ENCODE measurements at places on chromosomes 13 and 19. TPM values are rescaled to one million over a fixed set of nuclear protein-coding genes. Genes with fewer than 3 reads are reported as not detected.

NCAN gene
- total RNA-seq = not detected

- DNase-seq = peak; percentile 45
These were observed 11.4 kb downstream of the NDFIP2 start for GRCh38 chr13:79492313-79492798.

DNA sequence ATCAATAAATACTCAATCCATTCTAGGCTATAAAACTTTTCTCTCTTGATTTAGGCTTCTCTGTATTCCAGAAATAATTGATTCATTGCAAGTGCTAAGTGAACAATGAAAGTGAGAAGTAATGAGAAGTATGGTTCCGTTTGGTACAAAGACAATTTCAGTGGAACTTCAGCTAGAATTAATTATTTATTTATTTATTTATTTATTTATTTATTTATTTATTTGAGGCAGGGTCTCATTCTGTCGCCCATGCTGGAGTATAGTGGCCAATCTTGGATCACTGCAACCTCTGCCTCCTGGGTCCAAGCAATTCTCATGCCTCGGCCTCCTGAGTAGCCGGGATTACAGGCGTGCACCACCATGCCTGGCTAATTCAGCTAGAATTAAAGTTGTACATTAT is 262.1 kb downstream of the B3GLCT start:
- DNase-seq = no peak

DNA sequence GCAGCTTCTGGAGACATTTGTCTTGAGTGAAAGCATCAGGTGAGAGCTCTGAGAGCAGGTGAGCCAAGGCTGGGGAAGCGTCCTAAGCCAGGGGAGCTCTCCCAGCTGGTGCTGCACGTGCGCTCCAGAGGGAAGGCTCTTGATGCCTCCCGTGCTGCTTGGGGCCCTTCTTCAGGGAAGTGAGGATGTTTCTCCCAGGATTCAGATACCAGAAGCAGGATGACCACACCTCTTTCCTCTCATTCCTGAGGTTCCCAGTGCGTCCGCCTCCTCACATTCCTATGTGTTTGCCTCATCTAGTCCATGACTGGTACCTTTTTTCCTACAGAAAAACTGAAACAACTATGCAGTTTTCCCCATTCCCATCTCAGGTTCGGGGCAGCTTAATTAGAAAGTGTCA is 231.0 kb upstream of the IRS2 start:
- DNase-seq = no peak

GRCh38 chr13:109917422-109917821 is 131.0 kb upstream of the IRS2 start:
- no peak for DNase-seq

ICAM5 gene
- 5.3 TPM for total RNA-seq

CYSLTR2 gene
- 1.1 TPM for total RNA-seq

- DNase-seq = no peak
These were observed 222.3 kb downstream of the TEX29 start for GRCh38 chr13:111542530-111543341.

AMER2 gene
- total RNA-seq = not detected

GRCh38 chr19:13072188-13072908 is 30.3 kb downstream of the LYL1 start:
- DNase-seq = no peak

CYP4F3 gene
- 0.16 TPM for total RNA-seq

GRCh38 chr13:23848019-23848418 is 41.2 kb downstream of the MIPEP start:
- no peak for DNase-seq

DNA sequence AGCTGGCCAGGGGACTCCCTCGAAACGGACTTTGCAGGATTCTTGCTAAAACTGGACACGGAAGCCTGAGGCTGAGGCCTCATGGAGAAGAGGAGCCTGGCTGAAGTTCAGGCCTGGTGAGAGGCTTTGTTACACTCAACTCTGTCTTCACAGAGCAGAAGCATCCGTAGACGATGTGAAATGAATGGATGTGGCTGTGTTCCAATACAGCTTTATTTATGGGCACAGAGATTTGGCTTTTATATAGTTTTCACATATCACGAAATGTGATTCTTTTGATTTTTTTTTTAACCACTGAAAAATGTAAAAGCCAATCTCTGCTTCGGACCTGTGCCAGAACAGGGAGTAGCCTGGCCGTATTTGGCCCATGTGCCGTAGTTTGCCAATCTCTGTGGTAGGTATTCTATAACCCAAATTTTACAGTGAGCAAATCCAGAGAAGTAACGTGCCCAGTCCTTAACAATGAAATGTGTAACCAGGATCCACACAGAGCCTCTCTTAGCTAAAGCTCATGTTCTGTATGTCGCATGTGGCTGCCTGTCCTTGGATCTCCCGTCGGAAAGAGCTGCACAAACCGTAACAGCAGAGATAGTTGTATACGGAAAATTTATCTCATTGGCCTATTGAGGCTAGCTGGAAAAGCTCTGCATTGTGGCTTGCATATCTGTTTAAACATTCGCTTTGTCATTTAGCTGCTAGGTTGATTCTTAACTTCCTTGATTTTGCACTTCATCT is 171.6 kb upstream of the RNF113B start:
- DNase-seq = no peak

GRCh38 chr19:6259312-6259861 is 20.4 kb downstream of the MLLT1 start:
- no peak for DNase-seq

DNA sequence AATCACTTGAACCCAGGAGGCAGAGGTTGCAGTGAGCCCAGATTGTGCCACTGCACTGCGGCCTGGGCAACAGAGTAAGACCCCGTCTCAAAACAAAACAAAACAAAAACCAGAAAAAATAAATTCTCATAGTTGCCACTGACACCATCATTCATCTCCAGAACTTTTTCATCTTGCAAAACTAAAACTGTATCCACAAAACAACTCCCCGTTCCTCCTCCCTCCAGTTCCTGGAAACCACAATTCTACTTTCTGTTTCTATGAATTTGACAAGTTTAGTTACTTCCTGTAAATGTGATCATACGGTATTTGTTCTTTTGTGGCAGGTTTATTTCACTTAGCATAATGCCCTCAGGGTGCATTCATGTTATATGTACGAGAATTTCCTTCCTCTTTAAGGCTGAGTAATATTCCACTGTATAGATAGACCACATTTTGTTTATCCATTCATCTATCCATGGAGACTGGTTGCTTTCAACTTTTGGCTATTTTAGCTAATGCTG is 13.2 kb upstream of the ADGRE5 start:
- DNase-seq = peak; percentile 42

CGB8 gene
- not detected for total RNA-seq

EBPL gene
- 37.8 TPM for total RNA-seq

NKPD1 gene
- total RNA-seq = 0.16 TPM

DNA sequence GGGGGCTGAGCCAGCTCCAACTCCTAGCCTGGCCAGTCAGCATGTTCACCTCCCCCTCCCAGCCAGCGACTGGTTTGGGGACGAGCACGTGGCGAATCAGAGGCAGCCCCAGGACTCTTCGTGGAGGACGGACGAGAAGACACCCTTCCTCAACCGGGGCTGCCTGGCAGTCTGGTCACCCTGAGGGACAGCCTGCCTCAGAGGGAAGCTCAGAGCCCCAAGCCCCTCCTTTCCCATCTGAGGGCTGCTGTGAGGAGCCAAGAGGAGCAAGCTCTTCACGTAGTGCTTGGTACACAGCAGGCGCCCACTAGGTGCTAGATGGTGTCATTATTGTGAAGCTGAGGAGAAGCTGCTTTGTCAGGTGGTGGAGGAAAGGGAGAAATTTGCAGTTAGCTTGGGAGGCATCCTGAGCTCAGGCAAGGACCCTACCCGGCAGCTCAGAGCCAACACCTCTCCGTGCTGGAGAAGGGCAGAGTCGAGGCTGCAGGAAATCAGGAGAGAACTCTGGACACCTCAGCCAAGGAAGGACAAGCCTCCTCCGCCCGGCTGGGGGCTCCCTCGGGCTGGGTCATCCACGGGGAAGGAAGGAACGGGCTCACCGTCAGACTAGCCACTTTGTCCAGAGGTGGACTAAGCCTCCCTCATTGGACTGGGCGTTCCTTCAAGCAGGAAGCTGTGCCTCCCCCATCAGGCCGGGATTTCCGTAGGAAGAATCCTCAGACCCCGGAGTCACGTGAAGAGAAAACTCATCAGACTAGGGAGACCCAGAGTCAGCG is 14.9 kb upstream of the C2CD4C start:
- no peak for DNase-seq

ZNF560 gene
- 0.16 TPM for total RNA-seq

RNF126 gene
- total RNA-seq = 101 TPM

DNA sequence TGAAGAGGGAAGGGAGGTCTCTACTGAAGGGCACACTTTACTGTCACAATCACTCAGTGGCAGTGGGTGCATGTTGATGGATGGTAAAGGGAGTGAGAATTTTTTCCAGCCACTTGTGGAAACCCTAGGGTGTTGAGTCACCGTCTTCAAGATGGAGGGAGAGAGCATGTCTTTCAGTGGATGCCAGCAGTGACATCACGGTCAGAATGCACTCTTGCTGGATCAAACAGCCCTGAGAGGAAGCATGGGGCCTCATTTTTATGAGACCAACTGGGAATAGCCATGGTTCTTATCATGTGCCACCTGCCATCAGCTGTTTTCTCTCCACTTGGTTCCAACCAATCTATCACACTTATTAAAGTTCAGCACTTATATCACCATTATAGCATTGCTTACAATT is 182.5 kb downstream of the KCNRG start:
- DNase-seq = no peak

- peak; percentile 46 for DNase-seq
These were observed 19.5 kb upstream of the NDUFS7 start for GRCh38 chr19:1364070-1364704.

GPALPP1 gene
- 31.6 TPM for total RNA-seq

RASA3 gene
- 32.3 TPM for total RNA-seq

DNA sequence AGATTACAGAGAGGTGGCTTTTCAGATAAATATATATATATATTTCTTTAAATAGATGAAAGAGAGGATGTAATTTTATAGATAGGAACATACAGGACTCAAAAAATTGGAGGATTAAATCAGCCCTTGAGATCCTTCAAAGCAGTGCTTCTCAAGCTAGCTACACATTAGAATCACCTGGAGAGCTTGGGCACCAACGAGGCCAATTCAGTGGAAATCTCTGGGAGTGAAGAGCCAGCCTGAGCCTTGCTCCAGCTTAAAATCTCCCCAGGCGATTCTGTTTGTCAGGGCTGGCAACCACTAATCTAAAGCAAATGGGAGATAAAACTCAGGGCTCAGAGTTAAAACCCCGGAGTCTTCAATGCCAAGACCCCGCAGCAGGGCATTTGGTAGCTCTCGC is 15.0 kb upstream of the CLN5 start:
- no peak for DNase-seq

ZNF556 gene
- total RNA-seq = not detected

- DNase-seq = peak; percentile 67
These were observed 5.6 kb downstream of the SNRPA start for GRCh38 chr19:40756502-40757110.

GRK1 gene
- 0.09 TPM for total RNA-seq
